Kasumi-1 (cell line): ENCODE measurements at places on chromosomes 4 and X.
A peak's percentile ranks its signal among the peaks of the same experiment; 100 is the strongest.

- DNase-seq: peak; percentile 7
Observed at GRCh38 chrX:9988762-9989161, 21.6 kb downstream of the CLDN34 start.

DNA sequence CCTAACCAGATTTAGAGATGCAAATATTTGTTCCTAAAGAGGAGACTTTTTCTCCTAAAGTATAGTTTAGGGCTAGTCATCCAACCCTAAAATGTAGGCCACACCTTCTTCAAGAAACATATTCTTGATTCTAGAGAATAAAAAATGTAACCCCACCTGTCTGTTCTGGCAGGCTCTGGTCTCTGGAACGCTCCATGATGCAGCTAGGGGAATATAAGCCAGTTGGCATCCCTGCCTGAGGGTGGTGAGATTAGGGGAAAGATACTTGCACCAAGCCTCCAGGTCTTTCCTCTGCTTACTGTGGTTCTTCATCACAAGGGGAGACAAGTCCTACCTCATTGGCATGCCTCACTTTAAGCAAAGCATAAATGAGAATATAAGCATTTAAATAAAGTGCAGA lies 21.2 kb upstream of the TBC1D9 start:
- DNase-seq: no peak

DNA sequence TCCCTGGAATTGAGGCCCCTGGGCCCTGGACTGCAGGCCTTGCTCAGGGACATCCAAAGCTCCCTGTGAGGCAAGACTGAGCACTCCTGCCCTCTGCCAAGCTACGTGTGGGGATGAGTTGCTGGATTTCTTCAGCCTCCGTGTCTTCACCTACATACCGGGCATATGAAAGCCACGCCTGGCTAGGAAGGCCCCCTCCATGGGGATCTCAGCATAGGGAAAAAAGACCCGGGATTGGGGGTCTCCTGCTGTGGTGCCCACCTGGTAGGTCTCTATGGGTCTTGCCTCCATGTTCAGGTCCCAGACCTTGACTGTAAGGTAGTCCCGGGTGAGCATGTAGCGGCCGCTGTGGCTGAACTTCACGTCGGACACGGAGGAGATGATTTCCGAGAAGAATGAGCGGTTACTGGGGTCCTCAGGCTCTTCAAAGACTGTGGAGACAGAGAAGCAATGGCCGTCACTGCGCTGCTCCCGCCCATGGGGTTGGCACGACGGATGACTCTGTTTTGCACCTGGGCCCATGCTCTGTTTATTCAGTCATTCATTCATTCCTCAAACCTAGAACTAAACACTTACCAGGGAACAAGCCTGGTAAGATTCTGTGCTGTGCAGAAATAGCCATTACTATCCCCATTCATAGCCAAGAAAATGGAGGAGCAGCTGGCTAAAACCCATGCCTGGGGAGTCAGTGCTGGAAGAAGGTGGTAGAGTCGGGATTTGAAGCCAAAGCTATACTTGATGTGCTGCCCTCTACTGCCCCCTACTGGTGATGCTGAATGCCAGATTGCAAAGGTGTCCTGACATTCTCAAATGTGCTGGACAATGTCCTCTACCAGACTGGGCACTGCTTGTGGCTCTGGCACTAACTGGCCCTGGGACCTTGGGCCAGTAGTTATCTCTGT lies 63.9 kb downstream of the WFS1 start:
- no peak for DNase-seq

DNA sequence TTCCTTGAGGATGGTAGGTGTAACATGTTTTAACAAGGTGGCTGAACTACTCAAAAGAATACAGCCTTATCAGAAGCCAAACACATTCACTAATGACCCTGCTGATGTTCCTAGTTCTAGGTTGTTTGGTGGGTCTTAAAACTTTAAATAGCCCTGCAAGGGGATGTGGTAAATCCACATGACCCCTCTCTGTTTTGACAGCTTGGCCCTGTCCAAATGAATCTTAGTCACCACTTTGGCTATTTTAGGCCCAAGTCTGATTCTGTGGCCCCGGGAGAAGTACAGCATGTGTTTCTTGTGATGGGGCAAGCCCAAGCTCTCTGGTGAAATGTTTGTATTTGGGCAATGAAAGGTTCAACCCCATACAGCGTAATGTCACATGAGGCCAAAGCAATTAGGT lies 54.5 kb upstream of the GPR34 start:
- DNase-seq: peak; percentile 19

GRCh38 chrX:49193542-49193964 lies 6.4 kb downstream of the SYP start:
- DNase-seq: no peak

DNA sequence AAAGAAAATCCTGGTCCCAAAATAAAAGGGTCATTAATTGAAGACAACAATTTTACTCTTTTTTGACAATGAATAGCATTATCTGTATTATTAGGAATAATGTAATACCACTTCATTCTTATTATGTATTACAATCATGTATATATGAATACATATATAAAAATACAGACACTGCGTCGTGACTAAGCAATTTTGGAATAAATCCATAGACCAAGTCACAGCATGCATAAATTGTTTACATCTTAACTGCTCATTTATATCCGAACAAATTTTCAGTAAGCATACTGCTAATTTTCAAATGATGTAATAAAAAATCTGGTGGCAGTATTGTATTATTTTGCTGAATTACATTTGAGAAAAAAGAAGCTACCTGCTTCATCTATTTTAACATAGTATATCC lies 321.6 kb upstream of the PITX2 start:
- DNase-seq: no peak

- no peak for DNase-seq
Observed at GRCh38 chr4:10121568-10122208, 5.1 kb upstream of the WDR1 start.
